ENCODE measurements at places on chromosomes 7 and 10.

- no peak for DNase-seq
Observed at GRCh38 chr10:119309423-119309770, 102.0 kb downstream of the GRK5 start.

DNA sequence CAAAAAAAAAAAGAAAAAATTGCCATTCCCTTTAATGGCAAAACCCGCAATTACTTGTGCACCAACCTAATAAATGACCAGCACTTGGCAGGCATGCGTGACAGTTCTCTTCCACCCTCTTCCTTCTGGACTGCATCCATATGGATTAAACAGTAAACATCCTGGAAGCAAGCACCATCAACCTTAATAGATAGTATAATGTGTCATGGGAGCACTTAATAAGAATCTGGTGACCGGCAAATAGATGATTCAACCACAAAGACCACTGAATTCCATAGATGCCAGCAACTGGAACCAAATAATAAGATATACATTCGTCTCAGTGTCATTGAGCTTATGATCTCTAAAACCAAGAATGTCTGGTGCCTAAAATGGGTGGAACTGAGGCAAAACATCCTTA is 610.2 kb downstream of the CALN1 start:
- DNase-seq = no peak

GRCh38 chr10:132712291-132712690 is 73.7 kb downstream of the NKX6-2 start:
- DNase-seq = no peak

DNA sequence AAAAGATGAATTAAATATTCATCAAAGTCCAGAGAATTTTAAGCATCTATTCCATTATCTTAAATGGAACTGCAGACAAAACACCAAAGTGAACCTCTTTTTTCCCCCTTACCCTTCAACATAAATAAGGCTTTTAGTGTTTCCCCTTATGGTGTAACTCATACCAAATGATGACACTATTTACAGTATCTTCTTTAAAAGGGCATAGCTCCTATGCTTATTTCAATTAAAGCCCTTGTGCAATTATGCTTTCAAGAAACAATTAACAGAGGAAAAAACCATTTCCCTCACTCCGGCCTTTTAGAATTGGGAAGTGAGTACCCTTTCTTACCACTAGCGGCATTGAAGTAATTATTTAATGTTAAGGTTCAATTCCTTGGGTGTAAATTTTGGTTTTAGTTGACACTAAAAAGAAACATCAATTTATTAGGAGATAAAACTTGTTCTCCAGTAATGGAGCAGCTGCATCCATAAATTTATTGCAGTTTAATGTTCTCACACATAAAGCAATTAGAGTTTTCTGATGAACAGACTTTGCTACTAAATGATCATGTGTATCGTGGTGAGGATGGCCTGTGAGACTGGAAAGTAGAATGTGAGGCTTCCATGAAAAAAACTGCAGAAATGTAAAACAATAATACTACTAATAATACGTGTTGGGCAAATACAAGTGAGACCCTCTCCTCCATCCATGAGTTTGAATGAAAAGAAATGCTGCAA is 661.3 kb downstream of the PARD3 start:
- DNase-seq = no peak

- DNase-seq = no peak
Observed at GRCh38 chr7:114937446-114937845, 15.6 kb downstream of the MDFIC start.

- DNase-seq = no peak
Observed at GRCh38 chr7:100455206-100455605, 8.9 kb downstream of the SPACDR start.

- DNase-seq = no peak
Observed at GRCh38 chr7:106203473-106203872, 81.3 kb downstream of the NAMPT start.

DNA sequence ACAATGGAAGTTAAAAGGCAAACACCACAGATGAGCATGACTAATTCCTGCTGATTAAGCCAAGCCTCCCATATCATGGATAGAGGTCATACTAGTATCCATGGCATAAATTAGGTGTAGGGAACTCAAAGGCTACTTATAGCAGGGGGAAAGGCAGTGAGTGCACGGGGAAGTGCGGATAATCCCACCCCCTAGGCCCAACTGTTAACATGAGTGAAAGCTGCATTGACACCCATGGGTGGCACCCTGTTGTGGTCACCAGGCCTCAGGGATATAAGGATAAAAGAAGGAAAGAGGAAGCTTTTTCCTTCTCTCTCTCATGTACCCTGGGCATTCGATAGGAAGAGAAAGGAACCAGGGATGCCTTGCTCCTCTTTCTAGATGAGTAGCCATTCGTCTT is 161.9 kb downstream of the DGKB start:
- DNase-seq = no peak

Data from stimulated activated CD4-positive, alpha-beta T cell treated with anti-CD3 and anti-CD28 coated beads, Interleukin-2, amount 100 ng/mL, for 4 hours (primary cell).